ENCODE measurements at places on chromosomes 3 and 15. TPM values are rescaled to one million over a fixed set of nuclear protein-coding genes. Genes with fewer than 3 reads are reported as not detected.
A peak's percentile ranks its signal among the peaks of the same experiment; 100 is the strongest.

SYNM gene
- total RNA-seq = 9.4 TPM

BFSP2 gene
- total RNA-seq = not detected

GRCh38 chr3:38276081-38276916, 5.8 kb upstream of the SLC22A14 start:
- no peak for DNase-seq

GRCh38 chr15:96177279-96177678, 153.2 kb upstream of the NR2F2 start:
- no peak for DNase-seq

DNA sequence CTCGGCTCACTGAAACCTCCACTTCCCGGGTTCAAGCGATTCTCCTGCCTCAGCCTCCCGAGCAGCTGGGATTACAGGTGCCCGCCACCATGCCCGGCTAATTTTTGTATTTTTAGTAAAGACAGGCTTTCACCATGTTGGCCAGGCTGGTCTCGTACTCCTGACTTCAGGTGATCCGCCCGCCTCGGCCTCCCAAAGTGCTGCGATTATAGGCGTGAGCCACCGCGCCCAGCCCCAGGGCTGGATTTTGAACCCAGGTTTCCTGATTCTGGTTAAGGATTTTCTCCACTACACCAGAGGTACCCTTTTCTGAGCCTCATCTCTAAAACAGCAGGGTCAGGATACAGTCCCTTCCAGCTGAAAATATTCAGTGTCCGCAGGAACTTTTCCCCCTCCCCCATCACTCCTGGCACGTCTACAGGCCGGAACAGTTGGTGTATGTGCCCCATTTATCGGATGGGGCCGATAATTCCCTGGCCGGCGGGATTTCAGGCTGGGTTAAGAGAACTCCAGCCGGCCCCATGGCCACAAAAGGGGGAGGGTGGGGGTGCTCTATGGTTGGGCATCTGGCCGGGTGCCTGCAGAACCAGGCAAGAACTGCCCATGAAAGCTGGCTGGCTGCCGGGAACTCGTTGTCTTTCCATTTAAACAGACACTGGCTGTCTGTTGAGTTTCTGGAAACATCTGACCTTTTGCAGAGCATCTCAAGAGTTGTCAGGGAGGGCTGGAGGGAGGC, 26.8 kb upstream of the SEMA4B start:
- DNase-seq = no peak

- DNase-seq = peak; percentile 51
Observed at GRCh38 chr15:52677593-52678467, 1.4 kb downstream of the ATOSA start.

C3orf70 gene
- 0.12 TPM for total RNA-seq

DNA sequence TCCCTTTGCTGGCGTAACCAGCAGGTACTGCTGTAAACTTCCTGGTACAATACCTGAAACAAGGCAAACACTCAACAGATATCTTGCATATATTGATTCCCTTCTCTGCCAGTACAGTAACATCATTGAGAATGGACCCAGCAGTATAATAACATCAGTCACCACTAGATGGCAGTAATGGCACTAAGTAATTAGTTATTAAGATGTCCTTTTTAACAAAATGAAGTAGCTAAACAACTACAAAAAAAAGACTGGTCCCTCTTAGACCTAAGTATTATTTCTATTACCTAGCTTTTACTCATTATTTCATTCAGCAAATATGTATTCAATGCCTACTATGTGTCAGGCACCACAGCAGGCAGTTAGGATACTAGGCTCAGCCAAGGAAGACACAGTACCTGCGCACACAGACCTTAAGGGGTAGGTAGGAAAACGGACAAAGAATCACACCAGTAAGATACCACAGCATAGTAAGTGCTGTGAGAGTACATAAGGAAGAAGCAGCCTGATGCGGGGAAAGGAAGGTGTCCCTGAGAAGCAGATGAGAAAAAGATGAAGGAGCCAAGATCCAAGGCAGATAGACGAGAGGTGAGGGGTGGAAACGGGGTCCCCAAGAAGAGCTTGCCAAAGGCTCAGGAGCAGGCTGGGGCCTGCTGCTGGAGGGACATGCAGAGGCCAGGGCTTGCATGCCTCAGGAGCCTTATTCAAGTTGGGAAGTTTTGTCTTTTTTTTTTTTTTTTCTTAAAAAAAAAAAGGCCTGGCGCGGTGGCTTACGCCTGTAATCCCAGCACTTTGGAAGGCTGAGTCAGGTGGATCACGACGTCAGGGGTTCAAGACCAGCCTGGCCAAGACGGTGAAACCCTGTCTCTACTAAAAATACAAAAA, 102.7 kb upstream of the CHD2 start:
- DNase-seq = peak; percentile 79

GP9 gene
- total RNA-seq = not detected

CCDC71 gene
- 20.2 TPM for total RNA-seq

GRCh38 chr3:9947025-9947995, 4.9 kb downstream of the PRRT3 start:
- peak; percentile 89 for DNase-seq

DENND6A gene
- total RNA-seq = 23.7 TPM

DNA sequence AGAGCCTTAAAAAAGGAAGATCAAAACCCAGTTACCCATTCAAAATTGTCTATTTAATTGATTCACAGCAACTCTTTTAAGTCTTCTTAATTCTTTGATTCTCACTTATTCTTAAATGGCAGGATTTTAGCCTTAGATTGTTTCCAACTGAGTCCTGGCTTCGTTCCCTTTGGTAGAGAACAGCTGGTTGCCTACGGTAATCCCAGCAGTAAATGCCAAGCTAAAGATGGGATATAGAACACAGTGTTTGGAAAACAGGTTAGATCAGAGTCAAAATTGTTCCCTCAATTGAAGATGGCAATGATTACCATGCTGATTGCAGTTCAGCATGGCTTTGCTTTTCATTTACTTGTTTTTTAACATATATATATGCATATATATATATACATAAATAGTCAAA, 300.9 kb downstream of the PYDC2 start:
- no peak for DNase-seq

GPR176 gene
- total RNA-seq = 10.2 TPM

GLDN gene
- not detected for total RNA-seq

DNA sequence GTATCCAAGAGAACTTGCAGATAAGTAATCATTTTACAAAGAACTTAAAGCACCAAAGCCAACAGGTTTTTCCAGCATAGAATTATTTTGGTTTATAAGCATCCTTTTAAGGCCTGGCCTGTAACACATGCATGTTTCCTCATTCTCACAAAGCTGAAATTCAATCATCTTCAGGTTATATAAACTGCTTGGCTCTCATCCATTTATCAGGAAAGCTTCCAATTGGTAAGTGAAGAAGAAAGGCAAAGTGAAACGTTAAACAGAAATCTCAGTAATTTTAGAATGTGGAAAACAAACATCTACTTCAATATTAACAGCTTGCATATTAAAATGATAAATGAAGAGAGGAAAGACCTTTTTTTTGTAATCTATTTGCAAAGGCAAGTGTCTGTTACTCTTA, 1.6 kb downstream of the SERP1 start:
- no peak for DNase-seq

GRCh38 chr3:72591522-72592421, 256.5 kb downstream of the SHQ1 start:
- peak; percentile 30 for DNase-seq

DNA sequence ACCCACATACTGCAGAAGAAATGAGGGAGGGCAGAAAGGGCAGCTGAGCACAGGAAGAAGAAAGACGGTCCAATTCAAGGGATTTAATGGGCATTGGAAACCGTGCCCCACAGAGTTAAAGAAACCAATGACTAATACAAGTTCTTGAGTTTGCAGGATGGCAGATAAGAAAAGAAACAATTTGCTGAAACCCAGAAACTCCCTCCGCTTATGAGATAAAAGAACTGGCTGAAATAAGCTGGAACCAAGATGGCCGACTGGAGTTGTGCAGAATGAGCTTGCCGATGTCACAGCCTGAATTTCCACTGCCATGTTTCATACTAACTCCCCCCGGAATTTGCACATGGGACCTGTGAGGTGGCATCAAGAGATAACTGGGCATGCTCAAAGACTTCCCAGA, 47.1 kb downstream of the SCAP start:
- DNase-seq = no peak

GRCh38 chr3:79040091-79040490, 727.7 kb downstream of the ROBO1 start:
- no peak for DNase-seq

GOLGA8N gene
- 0.45 TPM for total RNA-seq
